DMS153 (cell line): ENCODE measurements at places on chromosomes 13 and 19.

DNA sequence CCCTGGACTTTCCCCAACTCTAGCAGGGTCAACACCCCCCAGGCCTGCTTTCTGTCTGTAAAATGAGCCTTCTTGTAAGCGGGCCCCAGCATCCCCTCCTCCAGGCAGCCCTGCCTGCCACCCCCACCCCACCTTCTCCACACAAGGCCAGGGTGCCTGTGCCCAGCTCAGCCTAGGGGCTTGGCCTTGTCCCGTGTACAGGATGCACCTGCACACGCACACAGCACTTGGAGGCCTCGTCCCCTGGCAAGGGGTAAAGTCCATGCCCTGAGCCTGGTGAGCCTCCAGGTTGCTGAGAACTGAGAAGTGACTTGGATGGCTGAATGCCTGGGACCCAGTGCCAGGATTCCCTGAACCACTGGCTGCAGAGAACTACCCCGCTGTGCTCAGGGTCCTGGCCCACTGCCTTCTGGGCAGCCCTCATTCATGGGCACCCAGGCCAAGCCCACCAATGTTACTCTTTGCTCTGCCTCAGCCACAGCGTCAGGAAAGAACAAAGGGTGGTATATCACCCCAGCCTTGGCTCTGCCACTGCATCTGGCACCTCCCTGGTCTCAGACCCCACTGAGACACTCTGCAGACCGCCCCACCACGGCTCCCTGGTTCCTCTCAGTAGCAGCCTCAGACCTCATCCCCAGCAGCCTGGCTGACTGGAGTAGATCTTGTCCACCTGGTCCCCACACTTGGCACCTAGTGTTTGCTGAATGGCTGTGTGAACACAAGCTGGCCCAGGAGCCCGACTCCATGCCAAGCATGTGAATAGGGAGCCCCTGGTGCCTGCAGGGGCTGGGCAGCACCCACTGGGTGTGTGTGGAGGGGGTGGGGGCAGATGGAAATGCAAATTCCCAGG is 1.8 kb upstream of the TM6SF2 start:
- DNase-seq: no peak

- no peak for DNase-seq
These were observed 35.8 kb upstream of the CEACAM21 start for GRCh38 chr19:41540041-41540695.

DNA sequence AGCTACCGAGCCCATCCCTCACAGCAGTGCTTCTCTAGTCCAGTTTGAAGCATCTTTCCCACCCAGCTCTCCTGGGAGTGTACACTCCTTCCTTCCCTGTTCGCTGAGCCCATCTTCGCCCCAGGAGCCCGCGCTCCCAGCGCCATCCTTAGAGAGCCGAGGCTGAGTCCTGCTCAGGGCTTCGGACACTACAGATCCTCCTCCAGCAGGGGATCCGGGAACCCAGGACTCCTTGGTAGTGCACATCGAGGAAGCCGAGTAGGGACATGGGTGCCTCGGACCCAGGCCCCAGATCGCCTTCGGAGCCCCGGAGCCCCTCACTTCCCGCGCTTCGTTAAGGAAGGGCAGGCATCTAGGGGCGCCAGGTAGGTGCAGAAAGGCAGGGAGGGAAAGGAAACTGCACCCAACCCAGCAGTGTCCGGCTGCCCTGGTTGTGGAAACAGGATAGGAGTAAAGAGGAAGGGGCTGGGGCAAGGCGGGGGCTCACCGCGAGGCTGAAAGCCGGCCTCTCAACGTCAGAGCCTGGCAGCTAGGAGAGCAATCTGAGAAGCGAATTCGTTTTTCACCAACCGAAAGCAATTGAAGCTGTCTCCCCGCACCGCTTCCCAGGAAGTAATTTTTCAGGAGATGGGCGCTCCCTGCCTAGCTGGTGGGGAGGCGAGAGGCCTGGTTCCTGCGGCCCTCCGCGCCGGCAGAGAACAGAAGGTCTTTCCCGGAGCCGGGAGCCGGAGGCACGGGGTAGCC is 1.0 kb downstream of the PDX1 start:
- no peak for DNase-seq

- no peak for DNase-seq
These were observed 224.5 kb downstream of the GPC5 start for GRCh38 chr13:91622778-91623550.

- no peak for DNase-seq
These were observed 15.6 kb downstream of the SCGB2B2 start for GRCh38 chr19:34661357-34661756.

DNA sequence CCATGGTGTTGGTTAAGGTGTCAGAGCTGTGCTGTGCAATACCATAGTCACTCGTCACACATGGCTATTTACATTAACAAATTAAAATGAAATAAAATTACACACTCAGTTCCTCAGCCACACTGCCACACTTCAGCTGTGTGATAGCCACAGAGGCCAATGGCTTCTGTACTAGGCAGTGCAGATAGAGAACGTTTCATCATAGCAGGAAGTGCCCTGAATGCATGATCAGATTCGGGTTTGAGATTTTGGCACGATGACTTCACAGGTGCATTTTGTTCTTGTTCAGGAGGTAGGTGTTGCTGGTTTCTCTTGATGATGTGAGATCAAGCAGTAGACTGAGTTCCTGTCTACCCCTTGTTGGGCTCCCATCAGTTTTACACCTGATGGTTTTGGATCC is 6.5 kb downstream of the ARMC6 start:
- DNase-seq: no peak

DNA sequence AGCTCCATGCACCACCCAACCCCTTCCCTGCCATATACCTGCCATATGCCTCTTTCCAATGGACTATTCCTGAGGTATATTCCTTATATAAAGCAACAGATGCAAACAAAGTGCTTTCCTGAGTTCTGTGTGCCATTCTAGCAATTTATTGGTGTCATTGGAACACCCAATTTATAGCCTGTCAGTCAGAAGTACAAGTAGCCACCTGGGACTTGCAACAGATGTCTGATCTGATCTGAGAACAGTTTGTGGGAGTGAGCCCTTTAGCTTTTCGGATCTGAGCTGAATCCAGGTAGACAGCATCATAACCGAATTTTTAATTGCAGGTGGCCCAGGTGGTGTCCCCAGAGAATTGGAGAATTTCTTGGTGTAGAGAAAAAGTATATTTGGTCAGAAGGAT is 963 bp upstream of the FPR3 start:
- DNase-seq: no peak

GRCh38 chr13:91248249-91248648 is 99.2 kb upstream of the MIR17HG start:
- no peak for DNase-seq

- no peak for DNase-seq
These were observed 118.2 kb upstream of the SLC10A2 start for GRCh38 chr13:103184413-103184812.

- DNase-seq: no peak
These were observed 68.1 kb downstream of the GNG7 start for GRCh38 chr19:2634228-2634951.

- DNase-seq: peak; percentile 32
These were observed 1.6 kb downstream of the SLC25A30 start for GRCh38 chr13:45416516-45417128.

- DNase-seq: peak; percentile 17
These were observed 12.9 kb downstream of the CCDC70 start for GRCh38 chr13:51874651-51875050.

DNA sequence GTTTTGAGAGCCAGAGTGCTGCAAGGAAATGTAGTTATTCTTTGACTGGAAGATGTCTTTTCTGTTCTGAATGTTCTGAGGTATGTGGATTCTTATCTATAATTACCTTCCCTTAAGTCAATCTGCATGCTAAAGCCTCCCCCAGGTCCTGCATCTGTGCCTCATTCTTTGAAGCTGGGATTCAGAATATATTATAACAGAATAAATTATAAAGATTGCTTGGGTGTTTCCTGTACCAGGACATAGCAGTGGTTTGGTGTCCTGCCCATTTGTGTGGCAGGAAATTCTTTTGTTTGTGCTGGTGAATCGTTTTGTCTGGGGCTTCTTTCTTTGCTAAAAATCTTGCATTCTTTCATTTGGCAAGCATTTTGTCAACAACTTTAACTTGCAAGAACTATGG is 60.2 kb downstream of the ITGBL1 start:
- no peak for DNase-seq

DNA sequence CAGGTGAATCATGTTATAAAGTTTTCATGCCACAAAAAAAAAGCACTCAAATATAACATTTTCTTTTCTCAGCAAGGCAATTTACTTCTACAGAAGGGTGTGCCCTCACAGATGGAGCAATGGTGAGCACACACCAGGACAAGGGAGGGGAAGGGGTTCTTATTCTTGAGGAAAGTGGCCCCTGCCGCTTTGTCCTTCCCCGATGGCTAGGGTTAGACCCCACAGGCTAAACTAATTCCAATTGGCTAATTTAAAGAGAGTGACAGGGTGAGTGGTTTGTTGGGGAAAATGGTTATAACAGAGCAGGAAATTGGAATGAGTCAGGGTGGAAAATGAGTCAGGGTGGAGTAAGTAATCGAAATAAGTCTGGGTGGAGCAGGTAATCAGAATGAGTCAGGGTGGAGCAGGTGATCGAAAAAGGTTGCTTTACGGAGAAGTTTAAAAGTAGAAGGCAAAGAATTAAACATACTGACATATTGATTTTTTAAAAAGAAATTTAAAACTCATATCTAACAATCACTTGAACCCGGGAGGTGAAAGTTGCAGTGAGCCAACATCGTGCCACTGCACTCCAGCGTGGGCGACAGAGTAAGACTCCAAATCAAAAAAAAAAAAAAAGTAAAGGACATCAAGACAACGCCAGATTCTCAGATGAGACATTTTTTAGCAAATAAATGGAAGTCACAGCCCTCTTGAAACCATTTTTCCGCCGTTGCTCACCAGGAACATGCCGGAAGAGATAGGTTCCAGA is 813 bp downstream of the ZNF562 start:
- DNase-seq: no peak

GRCh38 chr13:98954313-98954712 is 23.6 kb downstream of the DOCK9 start:
- no peak for DNase-seq

DNA sequence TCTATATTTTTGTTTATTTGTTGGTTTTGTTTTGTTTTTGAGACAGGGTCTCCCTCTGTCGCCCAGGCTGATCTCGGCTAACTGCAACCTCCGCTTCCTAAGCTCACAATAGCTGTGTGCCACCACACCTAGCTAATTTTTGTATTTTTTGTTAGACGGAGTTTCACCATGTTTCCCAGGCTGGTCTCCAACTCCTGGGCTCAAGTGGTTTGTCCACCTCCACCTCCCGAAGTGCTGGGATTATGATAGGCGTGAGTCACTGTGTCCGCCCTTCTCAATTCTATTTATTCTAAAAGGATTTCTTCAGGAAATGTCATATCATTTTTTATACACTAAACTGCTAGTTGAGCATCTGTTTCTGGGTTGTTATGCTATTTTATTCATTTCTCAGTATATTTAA is 1206.0 kb downstream of the OLFM4 start:
- no peak for DNase-seq

GRCh38 chr19:16309643-16310042 is 15.0 kb upstream of the KLF2 start:
- no peak for DNase-seq

GRCh38 chr13:32545083-32545482 is 6.5 kb upstream of the N4BP2L2 start:
- no peak for DNase-seq

- no peak for DNase-seq
These were observed 616 bp downstream of the TSHZ3 start for GRCh38 chr19:31348481-31349159.

- no peak for DNase-seq
These were observed 5.9 kb downstream of the NFIX start for GRCh38 chr19:13001166-13001501.

GRCh38 chr13:26132756-26133155 is 80.9 kb upstream of the SHISA2 start:
- no peak for DNase-seq

GRCh38 chr13:38002606-38003005 is 133.0 kb upstream of the TRPC4 start:
- DNase-seq: peak; percentile 99

DNA sequence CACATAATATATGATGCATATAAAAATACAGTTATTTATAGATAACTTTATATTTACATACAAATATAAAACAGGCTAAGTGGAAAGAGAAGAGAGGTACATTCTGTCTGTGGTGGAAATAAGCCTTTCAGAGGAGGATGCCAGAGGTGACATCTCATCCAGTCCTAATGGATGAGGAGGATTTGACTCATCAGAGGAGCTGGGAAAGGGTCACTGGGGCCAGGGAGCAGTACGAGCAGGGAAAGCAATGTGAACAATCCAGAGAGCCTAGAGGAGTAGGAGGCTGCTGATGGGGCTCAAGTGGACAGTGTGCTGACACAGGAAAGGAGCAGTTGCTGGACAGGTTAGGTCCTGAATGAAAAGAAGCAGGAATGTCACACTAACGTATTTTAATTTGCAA is 18.6 kb downstream of the NALCN start:
- no peak for DNase-seq

- peak; percentile 78 for DNase-seq
These were observed 20.3 kb downstream of the LYL1 start for GRCh38 chr19:13082192-13083007.

GRCh38 chr19:11649941-11650340 is 52.7 kb downstream of the ZNF627 start:
- no peak for DNase-seq

DNA sequence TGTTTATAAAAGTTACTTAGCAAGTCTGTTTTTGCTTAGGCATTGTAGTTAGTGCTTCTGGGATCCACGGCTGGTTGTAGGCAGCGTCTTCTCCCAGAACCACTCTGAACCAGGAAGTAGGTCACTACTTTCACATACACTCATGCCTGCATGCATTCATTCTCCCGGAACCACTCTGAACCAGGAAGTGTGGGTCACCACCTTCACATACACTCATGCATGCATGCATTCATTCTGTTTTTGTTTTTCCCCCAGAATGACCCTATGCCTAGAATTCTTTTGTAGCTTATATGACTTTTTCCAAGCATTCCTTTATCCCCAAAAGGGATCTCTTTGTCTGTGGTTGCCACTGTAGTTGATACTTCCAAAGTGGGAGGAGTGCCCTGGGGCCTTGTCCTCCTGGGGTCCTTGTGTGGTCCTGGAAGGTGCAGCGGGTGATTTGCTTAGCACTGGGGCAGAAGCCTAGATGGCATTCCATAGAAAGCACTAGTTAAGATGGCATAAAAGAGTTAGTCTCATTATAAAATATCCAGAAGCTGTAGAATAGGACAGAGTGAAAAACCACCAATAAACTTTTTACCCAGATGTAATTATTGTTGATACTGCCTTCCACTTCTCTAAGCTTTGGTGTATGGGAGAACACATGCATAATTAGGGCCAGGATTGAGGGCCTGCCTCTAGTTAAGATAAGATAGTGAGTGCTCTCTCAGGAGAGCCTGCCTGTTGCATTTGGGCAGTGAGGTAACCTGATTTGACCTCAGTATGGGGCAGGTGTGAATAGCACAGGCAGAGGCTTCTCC is 68.6 kb upstream of the TEX29 start:
- DNase-seq: no peak
